Stimulated activated CD8-positive, alpha-beta memory T cell treated with anti-CD3 and anti-CD28 coated beads, Interleukin-4, amount 100 ng/mL, for 1 hour (primary cell): ENCODE measurements at places on chromosomes 5 and 9.

- DNase-seq, result no peak
Measured at GRCh38 chr5:112316006-112316405, 103.1 kb downstream of the EPB41L4A start.

DNA sequence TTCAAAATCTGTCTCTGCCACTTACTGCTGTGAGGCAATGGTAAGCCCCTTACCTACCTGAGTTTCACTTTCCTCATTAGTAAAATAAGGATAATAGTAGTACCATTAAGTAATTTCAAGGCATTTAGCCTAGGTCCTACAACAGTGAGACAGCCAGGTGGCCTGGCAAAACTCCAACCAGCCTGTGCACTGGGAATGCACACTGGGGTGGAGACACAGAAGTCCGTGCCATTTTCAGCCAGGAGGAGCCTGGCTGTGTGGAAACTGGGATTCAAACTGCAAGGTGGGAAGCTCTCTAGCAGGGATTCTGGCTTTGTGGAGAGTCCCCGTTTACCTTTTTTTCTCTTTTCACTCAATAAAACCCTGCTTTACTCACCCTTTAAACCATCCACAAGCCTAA lies 630.4 kb downstream of the PRELID2 start:
- DNase-seq, result no peak

DNA sequence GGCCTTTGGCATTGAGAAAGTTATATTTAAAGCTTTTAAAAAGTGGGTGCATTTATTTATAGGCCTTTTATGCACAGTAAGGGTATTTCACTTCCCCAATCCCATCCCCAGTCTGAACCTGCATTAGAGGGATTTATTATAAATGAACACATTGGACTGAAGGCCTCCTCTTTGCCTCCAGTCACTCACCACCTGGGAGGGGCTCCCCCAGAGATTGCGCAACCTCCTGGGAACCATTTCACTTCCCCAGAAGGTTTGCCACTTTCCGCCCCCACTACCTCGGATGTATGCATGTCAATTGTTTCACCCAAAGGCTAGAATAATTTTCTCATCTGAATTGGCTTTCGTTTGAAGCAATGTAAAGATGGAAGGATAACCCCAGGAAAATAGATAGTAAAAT lies 29.8 kb upstream of the VCAN start:
- no peak for DNase-seq

DNA sequence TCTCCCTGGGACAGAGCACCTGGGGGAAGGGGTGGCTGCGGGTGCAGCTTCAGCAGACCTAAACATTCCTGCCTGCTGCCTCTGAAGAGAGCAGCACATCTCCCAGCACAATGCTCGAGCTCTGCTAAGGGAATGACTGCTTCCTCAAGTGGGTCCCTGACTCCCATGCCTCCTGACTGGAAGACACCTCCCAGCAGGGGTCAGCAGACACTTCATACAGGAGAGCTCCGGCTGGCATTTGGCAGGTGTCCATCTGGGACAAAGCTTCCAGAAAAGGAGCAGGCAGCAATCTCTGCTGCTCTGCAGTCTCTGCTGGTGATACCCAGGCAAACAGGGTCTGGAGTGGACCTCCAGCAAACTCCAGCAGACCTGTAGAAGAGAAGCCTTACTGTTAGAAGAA lies 77.2 kb downstream of the SLCO6A1 start:
- DNase-seq, result no peak

GRCh38 chr5:73088026-73088425 lies 32.3 kb upstream of the TMEM171 start:
- no peak for DNase-seq

- no peak for DNase-seq
Measured at GRCh38 chr5:19751326-19751725, 236.7 kb downstream of the CDH18 start.

DNA sequence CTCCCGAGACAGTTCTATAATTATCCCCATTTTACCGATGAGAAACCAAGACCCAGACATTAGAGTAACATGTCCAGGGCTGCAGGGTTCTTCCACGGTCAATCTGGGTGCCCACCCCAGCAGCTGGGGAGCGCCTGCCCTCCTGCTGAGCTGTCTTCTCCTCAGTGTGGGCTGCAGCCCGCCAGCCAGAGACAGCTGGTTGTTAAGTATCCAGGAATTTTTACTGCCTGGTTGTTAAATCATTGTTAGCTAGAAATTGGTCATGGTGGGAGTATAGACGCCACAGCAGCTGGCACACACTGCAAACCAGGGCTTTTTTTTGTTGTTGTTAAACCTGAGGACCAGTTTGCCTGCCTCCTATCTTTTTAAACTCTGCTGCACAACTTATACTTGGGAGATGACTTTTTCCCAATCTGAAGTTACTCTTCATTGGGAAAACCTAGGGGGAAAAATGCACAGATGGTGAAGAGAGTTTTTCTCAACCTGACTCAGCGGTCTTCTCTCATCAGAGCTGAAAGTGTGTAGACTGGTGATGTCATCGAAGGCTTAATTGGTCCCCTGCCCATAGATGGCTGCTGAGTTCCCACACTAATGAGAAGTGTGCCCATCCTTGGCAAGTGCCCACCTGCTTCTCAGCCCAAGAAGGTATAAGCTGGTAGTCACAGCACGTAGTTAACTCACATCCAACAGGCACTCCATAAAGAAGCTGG lies 208.6 kb downstream of the DRD1 start:
- DNase-seq, result no peak

- no peak for DNase-seq
Measured at GRCh38 chr5:153118018-153118417, 372.5 kb upstream of the GRIA1 start.

GRCh38 chr5:127097278-127097677 lies 24.0 kb upstream of the C5orf63 start:
- no peak for DNase-seq

- no peak for DNase-seq
Measured at GRCh38 chr9:124290053-124290591, 32.4 kb downstream of the NEK6 start.

GRCh38 chr5:151902215-151902614 lies 22.4 kb downstream of the GLRA1 start:
- DNase-seq, result no peak

DNA sequence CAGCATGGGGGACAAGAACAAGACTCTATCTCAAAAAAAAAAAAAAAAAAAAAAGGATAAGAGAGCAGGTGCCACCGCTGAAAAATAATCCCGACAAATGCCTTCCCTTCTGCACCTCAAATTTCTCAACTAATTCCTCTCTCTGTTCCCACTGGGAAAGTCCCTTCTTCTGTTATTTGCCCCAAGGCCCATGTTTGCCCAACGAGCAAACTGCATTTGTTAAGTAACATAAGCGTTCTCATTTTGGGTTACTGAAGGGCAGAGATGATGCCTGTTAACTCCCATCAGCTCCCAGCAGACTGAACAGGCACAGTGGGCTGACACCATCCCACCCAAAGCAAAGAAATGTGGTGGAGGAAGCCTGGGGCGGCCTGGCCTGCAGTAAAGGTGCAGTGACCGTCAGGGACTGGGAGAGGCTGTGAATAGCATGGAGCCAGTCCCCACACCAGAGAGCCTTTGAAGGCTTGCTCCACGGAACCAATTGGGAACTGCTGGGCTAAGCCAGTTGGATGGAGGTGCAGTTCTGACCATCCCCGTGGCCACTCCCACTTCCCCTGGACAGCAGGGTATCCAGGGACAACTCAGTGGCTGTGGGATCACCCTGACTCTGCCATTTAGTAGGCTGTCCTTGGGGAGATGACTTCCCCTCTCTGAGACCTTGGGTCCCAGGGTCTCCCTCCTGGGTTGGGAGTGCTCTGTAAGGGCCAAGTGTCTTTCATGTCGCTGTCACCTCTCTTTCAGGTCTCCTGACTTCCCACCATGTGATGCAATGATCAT lies 149.7 kb upstream of the IER5L start:
- no peak for DNase-seq

GRCh38 chr9:68581696-68582095 lies 41.0 kb upstream of the TMEM252 start:
- DNase-seq, result no peak

GRCh38 chr5:15702102-15702501 lies 202.1 kb downstream of the FBXL7 start:
- DNase-seq, result no peak

- no peak for DNase-seq
Measured at GRCh38 chr9:121298689-121299466, 30.9 kb downstream of the GSN start.

GRCh38 chr5:6194261-6194875 lies 184.0 kb downstream of the MED10 start:
- no peak for DNase-seq

- no peak for DNase-seq
Measured at GRCh38 chr5:55407984-55408383, 100.2 kb downstream of the MTREX start.
